B cell (primary cell): ENCODE measurements at places on chromosomes 5 and 9. TPM values are rescaled to one million over a fixed set of nuclear protein-coding genes. Genes with fewer than 3 reads are reported as not detected.

TCF7 gene
- 58.8 and 61.1 TPM in 2 replicates for total RNA-seq

DNA sequence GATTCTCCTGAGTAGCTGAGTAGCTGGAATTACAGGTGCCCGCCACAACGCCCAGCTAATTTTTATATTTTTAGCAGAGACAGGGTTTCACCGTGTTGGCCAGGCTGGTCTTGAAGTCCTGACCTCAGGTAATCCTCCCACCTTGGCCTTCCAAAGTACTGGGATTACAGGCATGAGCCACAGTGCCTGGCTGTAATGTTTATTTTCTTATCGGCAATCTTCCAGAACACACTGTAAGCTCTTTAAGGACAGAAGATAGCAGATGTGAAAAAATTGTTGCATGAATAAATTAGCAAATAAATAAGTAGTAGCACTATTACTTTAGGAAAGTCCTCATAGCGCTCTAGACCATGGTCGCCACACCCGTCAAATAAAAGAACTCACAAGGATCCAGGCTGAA, 100.5 kb downstream of the ENC1 start:
- DNase-seq, result no peak

RANBP17 gene
- total RNA-seq, result not detected in 2 replicates

- no peak for DNase-seq
Observed at GRCh38 chr9:3508078-3508431, 17.7 kb downstream of the RFX3 start.

TRPM6 gene
- total RNA-seq, result not detected in 2 replicates
